ENCODE measurements at places on chromosomes 5 and 9.

DNA sequence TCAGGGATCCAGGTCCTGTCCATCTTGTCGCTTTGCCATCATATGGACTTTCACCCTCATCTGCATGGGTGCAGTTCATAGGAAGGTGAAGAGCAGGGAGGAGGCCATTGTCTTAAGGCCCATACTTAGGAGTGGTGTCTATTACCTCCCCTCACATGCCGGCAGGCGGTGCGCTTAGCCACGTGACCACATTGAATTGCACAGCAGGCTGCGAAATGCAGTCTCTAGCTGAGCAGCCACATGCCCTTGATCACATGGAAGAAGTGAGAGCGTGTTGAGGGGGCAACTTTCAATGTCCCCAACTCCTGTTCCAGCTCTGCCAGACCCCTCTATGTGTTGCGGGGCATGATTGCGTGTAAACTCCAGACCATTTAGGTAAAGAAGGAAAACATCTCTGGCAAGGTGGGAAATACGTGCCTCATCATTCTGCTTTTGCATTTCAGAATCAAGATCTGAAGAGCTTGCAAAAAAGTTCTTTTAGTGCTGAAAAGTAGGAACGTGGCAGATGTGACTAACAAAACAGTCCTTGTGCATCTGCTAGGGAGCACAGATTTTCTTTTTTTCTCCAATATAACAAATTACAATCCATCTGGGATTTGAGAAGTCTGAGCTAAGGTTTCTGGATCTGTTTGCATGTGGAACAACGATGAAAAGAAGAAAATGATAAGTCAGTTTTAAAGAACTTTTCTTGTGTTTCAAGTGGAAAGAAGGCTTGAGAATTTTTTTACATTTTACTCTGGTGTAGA lies 34.4 kb downstream of the ROPN1L start:
- DNase-seq: no peak

- no peak for DNase-seq
Measured at GRCh38 chr9:4475301-4475700, 15.0 kb upstream of the SLC1A1 start.

- no peak for DNase-seq
Measured at GRCh38 chr5:137192293-137192743, 306.8 kb downstream of the SPOCK1 start.

- no peak for DNase-seq
Measured at GRCh38 chr9:33380390-33381094, 21.8 kb downstream of the AQP7 start.

GRCh38 chr5:124180875-124181461 lies 565.5 kb downstream of the ZNF608 start:
- DNase-seq: no peak

Measured in retina (tissue), 1 donor.